OCI-M1 (cell line): ENCODE measurements at places on chromosomes 4 and X.

GRCh38 chrX:73812256-73812655 lies 249.3 kb downstream of the CHIC1 start:
- no peak for DNase-seq

GRCh38 chr4:173074501-173074946 lies 94.1 kb upstream of the GALNT7 start:
- DNase-seq: peak; percentile 22

DNA sequence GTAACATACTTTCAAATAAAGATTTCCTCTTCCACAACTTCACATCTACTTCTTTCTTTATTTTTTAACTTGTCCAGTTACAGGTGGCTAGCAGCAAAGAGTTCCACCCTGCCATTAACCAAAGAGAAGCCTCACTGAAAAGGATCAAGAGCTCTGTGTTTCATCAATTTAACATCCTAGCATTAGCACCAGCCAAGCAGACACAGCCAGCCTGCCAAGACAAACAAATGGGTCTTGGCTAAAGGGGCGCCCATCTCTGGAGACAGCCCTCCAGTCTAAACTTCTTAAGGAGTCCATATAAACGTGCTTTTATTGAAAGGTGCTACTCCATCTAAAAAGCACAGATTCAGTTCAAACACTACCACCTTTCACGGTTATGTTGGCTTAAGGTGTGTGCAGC lies 105.3 kb downstream of the ADAMTS3 start:
- no peak for DNase-seq

GRCh38 chr4:173357939-173358338 lies 12.8 kb upstream of the SAP30 start:
- no peak for DNase-seq

DNA sequence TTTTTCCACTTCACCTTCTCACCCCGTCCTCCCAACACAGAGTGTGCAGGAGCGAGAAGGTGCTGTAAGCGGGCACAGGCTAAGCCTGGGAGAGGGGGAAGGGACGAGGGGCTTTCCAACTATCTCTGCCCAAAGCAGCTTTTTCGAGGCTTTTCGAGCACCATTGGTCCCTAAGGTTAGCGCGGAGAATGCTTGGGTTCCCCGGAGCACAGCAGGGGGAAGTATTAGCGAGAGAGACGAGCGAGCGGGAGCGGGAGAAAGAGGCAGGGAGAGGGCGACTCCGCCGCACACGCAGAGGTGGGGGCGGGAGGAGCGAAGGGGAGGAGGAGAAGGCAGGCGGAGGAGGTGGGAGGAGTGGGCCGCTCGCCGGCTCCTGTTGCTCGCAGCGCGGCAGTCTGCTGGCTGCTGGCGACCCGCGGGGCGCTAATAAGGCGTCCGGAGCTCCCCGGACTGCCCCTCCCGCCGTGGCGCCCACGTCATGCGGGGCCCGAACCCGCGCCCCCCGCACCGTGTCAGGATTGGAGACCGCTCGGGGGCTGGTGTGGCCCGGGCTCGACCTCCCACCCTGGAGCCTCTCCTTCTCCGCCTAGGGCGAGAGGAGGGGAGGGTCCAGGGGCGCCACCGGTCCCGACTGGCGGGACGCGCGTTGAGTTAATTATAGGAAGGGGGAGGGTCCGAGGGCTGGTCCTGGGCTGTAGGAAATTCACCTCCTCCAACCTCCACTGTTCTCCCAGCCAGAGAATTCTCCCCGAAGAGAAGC lies at the start of gene ADAMTS3:
ADAMTS3 (minus strand) TSS at position 263 of the 760 bp plus-strand sequence. CDS start 459 bp downstream, outside the sequence.
- DNase-seq: peak; percentile 94

GRCh38 chr4:168383510-168383909 lies 65.0 kb upstream of the DDX60 start:
- DNase-seq: no peak

DNA sequence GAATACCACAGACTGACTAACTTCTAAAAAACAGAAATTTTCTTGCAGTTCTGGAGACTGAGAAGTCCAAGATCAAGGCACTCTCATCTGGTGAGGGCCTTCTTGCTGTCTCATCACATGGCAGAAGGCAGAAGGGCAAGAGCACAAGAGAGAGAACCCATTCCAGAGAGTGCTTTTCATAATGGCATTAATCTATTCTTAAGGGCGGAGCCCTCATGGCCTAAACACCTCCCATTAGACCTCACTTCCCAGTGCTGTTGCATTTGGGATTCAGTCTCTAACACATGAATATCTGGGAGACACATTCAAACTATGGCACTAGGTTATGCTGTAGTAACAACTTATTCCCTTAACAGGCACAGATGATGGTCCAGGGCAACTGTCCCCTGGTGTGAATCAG lies 37.1 kb upstream of the TLR2 start:
- no peak for DNase-seq

DNA sequence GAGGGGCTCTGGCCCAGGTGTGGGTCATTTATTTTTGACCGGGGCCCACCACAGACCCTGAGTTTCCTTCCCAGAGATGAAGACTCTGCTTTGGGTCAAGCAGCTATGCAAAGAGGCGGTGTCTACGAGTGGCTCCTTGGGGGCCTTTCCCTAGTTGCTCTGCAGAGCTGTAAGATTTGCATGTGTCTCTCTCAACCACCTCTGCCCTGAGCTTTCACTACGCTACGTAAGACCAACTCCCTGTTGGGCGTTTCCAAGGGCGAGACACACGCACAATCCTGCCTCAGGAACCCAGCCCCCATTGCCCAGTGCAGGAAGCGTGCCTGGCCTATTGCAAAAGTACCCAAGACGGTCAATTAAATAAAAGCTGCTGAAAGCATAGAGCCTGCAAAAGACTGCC lies 10.0 kb upstream of the ANOS1 start:
- no peak for DNase-seq

GRCh38 chrX:32448320-32448719 lies 763.0 kb downstream of the DMD start:
- DNase-seq: peak; percentile 88

DNA sequence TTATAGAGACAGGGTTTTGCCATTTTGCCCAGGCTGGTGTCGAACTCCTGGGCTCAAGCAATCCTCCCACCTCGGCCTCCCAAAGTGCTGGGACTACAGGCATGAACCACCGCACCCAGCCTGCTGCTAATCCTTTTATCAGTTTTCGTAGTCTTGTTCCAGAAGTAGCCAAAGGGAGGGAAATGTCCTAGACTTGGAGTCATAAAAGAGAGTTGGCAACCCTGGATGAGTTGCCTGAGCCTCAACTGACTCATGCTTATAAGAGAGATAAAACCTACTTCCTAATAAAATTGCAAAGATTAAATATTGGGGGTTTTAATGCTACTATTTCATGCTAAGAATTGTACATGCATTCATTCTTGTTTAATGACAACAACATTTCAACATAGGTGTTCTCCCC lies 44.3 kb downstream of the CD40LG start:
- no peak for DNase-seq

- DNase-seq: no peak
These were observed 117.1 kb upstream of the FRG1 start for GRCh38 chr4:189823591-189823990.

- no peak for DNase-seq
These were observed 32.2 kb downstream of the GPAT3 start for GRCh38 chr4:83568062-83568461.

- DNase-seq: no peak
These were observed 159.1 kb upstream of the KIT start for GRCh38 chr4:54498661-54499111.

DNA sequence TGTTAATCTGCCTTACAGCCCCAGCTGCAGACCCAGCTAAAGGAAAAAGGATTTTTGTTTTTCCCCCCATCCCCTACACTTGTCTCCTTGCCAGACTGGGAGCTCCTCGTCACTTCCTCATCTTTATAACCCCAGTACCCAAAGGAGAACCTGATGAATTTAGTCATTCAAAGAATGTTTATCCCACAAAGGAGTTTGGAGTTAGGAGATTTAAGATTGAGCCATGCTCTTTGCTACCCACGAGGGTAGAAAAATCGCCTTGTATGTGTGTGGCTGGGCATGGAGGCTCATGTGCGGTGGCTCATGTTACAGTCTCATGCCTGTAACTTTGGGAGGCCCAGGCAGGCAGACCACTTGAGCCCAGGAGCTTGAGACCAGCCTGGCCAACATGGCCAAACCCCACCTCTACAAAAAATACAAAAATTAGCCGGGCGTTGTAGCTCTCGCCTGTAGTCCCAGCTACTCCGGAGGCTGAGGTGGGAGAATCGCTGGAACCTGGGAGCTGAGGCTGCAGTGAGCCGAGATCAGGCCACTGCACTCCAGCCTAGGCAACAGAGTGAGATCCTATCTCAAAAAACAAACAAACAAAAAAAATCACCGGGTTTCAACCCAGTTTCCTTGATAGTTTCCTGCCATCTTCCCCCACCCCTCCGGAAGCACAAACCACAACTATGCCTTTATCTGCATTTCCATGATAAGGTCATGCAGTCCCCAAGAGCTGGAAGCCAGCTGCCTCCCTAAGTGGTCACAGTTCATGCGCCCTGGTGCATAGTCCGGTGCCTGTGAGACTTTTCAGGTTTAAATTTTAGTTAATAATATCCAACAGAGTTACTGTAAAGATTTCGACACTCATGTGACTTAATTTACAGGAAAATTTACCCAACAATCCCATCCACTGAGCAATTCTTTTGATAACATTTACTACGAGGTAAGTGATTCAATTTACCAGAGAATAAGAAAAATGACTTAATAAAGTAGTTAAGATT lies 1.5 kb downstream of the CFAP97 start:
- peak; percentile 64 for DNase-seq

DNA sequence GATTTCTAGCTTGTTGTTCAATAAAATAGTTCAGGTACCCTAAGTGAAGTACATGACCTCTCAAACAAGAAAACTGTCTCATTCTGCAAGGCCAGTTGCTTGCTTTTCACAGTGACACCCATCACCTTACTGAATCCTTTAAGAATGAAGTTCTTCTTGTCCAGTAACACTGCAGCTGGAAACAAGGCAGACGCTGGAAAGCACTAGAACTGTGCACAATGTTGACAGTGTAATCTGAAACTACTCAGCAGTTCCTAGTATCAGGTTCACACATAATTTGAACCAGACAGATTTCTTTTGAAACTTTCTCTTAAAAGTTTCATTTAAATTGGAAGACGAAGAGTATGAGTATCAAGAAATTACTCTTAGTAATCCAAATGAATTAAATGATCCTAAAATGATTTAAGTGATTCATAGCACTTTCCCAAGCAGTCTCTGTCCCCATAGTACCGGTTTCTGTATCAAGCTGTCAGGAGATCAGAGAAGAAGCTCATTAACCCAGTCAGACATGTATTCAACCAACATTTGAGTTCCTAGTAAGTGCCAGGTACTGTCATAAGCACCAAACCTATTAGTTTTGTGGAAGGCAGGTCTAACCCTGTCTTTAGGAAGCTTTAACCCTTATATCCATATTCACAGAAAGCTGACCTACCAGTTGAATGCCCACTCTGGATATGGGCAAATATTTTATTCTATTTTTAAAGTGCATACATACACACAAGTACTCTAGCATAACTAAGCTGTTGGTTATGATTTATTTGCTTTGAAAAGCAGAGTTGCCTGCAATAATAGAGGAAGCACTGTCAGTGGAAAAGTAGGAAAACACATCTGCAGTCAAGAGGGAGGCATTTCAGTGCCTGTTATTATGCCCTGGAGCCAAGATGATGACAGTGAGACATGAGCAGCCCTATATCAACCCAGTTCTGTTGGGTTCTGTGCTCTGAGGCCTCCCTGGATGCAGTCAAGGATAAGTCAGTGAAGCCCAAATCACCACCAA lies 63.6 kb downstream of the PALLD start:
- DNase-seq: no peak

DNA sequence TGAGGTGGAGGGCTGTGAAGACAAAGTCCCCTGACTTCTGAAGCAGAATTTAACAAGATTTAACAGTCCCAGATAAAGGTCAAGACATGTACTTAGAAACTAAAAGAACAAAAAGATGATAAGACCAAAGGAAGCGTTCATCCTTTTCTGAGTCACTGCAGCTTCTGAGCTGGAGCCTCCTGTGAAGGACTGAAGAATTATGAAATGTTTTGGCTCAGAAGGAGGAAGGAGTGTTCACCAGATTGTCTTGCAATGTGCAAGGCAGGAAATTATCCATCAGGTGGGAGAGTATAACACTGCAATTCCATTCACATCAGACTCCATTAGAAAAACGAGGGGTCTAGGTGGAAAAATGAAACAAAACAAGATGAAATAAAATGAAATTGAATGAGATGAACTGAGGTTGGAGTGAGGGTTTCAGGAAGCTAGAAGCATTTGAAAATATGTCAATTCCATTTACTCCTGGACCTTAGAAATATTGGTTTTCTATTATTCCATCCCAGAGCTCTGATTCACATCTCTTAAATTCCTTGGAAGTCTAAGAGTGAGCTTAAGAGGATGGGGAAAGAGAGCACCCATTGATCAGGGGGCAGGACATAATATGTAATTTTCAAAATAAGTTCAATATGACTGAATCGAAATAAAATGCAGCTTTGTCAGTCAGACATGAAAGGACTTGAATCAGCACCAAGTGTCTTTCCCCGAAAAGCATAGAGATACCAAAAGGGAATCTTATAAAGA lies 186.1 kb upstream of the LNX1 start:
- DNase-seq: peak; percentile 8

GRCh38 chrX:129706400-129707072 lies 32.2 kb upstream of the XPNPEP2 start:
- DNase-seq: no peak

GRCh38 chr4:159242427-159242826 lies 139.5 kb downstream of the RAPGEF2 start:
- DNase-seq: no peak

DNA sequence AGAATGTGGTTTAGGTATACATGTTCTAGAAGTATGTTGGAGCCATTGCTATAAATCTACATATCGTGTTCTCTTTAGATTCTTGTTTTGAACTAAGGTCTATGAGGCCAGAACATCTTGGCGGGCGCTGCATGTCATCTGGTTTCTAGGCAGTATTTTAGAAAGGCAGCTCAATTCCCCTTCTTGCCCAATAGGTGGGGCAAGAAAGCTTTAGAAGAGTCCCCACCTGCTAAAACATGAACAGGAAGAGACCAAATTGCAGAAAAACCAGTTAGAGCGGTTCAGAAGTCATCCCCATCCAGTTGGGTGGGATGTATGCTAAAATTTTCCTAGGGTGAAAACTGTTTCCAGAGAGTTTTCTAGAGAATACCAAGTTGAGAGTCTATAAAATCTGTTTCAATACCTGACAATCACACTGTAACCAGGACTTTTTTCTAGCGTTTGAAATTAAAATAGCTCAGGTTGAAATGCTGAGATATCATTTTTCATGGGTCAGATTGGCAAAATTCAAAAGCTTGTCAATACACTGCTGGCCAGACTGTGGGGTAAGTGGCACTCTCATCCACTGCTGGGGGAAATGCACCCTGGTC lies 17.5 kb upstream of the SH3KBP1 start:
- DNase-seq: peak; percentile 65

DNA sequence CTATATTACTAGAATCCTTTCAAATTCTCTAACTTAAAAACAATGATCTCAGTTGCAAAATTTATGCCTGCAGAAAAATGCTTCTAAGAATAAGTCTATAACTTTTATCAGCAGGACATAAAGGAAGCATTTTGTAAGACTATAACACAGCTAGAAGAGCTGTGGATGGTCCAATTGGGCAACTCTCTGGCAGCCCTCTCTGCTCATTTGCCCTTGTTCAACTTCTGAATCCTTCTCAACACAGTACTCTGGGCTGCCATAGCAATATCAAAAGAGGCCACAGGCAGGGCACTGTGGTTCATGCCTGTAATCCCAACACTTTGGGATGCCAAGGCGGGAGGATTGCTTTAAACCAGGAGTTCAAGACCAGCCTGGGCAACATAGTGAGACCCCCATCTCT lies 88.5 kb downstream of the MID1 start:
- DNase-seq: no peak
